ENCODE measurements at places on chromosomes 11 and 22.

- peak; percentile 19 for DNase-seq
Observed at GRCh38 chr11:133082841-133083488, 449.3 kb downstream of the OPCML start.

DNA sequence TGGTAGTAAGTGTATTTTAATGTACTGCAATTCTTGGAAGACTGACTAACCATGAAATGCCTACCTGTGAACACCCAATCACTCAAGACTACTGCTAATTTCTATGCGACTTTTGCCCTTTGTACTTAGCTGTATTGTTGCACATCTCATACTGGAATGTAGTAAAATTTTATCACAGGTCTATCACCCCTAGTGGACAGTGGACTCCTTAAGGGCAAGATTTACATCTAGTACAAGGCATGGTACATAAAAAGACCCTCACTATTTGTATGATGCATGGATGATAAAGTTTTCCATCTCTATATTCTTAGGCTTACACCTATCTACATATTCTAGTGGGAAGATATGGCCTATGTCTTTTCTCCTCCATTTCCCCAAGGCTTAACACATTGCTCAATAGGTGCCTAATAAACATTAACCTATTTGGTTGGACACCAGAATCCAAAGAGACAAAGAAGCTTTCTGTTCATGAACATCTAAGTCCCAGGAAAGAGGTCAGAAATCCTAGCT, 26.1 kb downstream of the SERGEF start:
- no peak for DNase-seq

GRCh38 chr22:30167296-30167695, 79.3 kb downstream of the LIF start:
- no peak for DNase-seq

DNA sequence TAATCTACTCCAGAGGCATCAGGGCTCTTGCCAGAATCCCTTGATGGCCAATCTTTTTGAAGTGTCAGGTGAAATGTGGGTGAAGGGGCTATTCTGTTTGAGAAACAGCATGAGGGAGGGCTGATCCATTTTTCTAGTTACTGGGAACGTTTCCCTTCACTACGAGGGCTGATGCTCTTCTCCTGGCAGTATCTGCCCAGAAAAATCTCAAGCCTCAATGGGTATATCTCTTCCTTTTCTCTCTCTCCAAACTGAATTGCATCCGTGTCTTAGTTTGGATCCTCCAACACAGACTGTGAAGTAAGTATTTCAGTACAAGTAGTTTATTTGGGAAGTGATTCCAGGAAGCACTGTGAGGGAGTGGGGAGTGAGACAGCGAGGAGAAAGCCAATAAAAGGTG, 113.0 kb upstream of the NAV2 start:
- no peak for DNase-seq

DNA sequence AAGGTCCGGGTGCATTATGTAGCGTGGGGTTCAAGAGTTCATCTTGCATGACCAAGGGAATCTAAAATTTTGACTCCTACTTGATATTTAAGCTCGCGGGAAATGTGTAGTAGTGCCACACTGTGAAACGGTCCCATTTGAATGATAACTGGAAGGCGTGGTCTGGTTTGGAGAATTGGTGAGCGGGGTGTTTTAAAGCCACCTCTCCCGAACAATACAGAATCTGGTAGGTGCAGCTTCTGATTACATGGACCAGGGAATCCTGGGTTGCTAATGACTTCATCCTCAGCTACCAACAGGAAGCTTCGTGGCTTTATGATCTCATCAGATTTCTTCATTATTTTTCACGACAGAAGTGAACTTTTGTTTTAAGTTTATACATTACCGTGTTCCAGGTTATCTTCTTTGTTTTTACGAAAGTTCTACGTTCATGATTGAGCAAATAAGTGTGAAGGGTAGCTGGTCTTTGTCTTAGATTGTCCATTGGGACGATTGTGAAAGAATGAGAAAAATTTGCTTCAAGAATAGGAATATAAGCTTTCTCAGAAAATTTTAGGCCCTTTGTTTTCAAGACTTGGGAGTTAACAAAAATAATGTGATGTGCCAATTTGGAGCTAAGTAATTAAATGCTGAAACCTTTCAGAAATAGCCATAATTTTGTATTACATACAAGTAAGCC, 1.7 kb downstream of the QSER1 start:
- DNase-seq, result peak; percentile 64

DNA sequence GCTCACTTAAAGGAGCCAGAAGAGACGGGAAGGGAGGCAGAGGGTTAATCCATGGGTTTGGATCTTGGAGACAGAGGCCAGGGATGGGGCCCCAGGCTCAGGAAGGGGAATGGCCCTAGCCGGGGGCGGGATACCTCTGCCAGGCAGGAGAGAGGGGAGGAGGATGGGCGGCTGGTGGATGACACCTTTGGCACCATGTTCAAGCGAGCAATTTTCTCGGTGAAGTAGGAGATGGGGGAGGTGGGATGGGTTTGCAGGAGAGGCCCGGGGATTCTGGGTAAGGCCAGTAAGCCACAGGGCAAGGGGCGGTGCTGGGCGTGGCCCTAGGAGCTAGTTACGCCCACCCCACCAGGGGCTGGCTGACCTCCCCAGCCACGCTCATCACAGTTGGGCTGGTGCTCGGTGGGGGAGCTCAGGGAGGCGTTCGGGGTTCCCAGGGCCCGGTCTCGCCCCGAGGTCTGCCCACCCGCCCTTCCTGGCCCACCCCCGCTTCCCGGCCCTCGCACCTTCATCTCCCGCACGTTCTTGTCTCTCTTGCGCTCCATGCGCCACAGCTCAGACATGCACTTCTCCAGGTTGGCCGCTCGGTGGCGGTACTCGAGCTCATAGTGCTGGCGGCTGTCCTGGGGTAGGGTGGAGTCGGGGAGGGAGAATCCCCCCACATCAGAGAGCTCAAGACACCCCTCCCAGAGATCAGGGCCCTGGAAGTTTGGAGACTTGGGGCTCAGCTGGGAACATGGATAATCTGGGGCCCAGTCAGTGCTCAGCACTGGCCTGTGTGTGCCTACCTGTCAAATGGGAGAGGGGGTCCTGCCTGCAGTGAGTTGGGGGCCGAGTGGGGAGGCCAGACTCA, 12.7 kb downstream of the BAIAP2L2 start:
- DNase-seq, result no peak

DNA sequence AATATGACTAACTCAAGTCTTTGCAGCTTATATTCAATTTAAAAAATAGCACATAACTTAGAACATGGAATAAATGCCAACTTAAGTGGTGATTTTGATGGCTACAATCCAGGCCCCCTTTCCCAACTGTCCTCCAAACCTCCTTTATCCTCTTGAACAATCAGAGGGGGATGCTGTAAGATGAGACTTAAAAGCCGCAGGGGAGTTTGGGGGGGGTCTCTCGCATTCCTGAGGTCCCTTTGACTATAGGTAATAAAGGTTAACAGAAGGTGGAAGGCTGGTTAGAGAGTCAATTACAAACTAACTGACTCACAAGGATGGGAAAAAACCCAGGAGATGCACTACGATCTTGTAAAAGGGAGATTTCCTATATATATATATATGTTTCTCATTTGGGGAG, 101.8 kb downstream of the KIRREL3 start:
- no peak for DNase-seq

DNA sequence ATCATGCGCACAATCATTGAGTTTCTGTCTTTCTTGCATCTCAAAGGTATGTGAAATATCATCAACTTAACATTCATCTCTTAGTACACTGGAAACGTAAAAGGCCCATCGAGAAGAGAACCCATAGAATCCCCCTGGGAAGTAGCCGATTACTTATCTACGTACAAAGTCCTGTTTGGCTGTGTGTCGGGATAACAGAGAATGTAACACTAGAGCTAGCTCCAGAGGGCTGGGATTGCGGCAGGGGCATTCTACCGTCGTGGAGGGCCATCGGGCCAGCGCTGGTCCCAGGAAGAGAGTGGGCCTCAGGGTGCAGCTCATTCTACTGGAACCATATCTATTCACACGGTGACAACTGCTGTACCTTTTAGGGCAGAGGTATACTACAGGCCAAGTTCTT, 4.5 kb downstream of the GAL start:
- no peak for DNase-seq

GRCh38 chr11:6572215-6572614, 31.2 kb downstream of the RRP8 start:
- no peak for DNase-seq

DNA sequence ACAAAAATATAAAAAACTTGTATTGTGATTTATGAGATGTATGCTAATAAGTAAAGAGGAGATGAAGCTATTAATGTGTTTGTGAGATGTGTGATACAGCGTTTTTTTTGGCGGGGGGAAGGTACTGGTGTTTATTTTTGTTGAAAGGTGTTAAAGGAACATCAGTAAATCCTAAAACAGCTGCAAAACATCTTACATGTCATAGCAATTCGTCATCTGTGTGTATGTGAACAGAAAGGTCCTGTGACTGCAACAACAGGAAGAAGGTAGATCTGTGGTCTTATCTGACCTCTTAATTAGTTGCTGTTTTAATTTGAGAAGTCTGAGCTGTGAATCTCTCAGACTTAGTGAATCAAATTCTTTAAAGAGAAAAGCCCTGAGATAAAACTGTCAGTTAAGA, 1041.1 kb downstream of the JRKL start:
- DNase-seq, result no peak

DNA sequence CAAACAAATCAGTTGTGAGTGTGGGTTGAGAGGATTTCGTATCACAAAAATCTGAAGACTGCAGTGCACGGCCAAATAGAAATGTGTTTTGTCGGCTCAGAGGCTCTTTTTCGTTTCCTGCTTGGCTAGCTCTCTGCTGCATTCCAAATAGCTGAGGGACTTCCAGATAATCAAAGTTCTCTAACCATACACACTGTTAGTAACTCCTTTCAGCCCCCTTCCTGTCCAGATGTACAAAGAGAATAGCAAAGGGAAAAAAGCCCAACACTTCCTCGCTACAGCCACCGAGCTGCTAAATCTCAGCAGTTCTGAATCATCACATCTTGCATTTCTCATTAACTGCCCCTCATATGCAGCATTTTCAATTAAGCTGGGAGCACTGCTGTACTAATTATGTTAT, 203.1 kb downstream of the TENM4 start:
- DNase-seq, result no peak

DNA sequence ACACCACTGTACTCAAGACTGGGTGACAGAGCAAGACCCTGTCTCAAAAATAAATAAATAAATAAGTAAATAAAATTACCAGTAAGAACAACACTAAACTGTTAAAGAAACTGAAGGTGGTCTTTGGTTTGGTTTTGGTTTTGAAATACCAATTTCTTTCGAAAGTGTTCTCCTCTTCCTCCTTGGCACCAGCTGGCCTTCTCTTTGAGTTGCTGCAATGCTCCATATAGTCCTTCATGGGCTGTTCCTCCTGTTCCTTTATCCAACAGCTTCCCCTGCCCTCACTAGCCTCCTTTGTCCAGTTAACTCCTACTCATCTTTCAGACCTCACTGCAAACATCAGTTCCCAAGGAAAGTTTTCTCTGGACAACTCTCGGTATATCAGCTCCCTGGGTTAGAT, 5.0 kb upstream of the UVRAG start:
- DNase-seq, result no peak

DNA sequence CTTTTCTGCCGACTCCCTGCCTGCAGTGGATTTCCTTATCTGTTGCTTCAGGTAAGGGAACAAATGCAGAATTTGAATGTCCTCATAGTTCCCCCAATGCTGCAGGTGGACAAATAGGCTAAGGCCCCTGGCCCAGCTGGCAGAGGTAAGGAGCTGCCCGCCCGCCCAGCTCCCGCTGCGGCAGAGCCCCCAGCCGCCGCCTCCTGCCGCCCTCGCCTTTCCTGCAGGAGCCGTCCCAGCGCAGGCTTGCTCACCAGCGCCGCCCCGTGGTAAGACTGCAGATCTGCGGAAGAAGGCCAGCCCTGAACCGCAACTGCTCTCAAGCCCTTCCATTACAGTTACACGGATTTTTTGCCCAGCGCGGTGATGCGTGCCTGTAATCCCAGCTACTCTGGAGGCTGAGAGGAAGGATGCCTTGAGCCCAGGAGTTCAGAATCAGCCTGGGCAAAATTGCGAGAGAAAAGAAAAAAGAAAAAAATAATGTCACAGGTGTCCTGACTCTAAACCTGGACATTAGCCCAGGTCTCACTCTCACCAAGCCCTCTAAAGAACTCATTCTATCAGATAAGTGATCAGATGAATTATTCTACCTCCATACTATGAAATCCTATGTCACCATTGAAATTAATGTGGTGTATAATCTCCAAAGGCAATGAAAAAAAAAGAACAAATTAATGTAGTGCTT, 51.2 kb upstream of the EMID1 start:
- peak; percentile 50 for DNase-seq

DNA sequence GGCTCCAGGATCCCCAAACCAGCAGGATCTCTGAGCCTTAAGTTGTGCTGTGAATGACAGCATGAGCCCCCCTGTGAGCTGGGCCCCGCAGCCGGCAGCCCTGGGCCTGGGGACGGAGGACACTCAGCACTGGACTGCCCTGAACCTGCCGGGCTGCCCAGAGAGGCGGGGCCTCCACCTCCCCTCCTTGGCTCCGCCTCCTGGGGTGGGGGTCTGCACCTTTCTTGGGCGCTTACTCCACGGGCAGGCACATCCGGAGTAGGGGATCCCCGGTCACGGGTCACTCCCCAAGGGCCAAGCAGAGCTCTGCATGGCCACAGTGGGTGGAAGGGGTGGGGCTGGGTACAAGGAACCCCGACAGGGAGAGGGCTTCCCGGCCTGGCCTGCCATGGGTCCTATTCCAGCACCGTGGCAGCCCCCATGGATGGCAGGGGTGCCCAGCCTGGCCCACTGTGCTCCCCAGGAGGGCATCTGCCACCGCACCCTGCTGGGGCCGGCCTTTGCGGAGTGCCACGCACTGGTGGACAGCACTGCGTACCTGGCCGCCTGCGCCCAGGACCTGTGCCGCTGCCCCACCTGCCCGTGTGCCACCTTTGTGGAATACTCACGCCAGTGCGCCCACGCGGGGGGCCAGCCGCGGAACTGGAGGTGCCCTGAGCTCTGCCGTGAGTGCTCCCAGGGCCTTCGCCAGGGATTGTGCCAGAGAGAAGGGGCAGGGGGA, 5.4 kb downstream of the MUC5B start:
- no peak for DNase-seq

- DNase-seq, result no peak
Observed at GRCh38 chr22:44108076-44108475, 72.6 kb upstream of the PARVG start.

GRCh38 chr11:64713781-64714363, 9.1 kb downstream of the NRXN2 start:
- DNase-seq, result no peak
